ENCODE measurements at places on chromosomes 13 and 19. TPM values are rescaled to one million over a fixed set of nuclear protein-coding genes. Genes with fewer than 3 reads are reported as not detected.
A peak's percentile ranks its signal among the peaks of the same experiment; 100 is the strongest.

- DNase-seq, result no peak
- no peak overlapping the region for H3K4me3 ChIP-seq
- peaks cover 39% of the 10 kb centered on the region for H3K4me1 ChIP-seq
- H3K27me3 ChIP-seq, result no peaks in the 10 kb centered on the region
- H3K36me3 ChIP-seq, result peaks cover 10% of the 10 kb centered on the region
- H3K27ac ChIP-seq, result peak overlapping the region; percentile 70
Measured at GRCh38 chr19:13007292-13008045, 12.2 kb downstream of the NFIX start.

GRCh38 chr13:37382146-37382545 lies 216.4 kb downstream of the POSTN start:
- H3K36me3 ChIP-seq, result no peaks in the 10 kb centered on the region
- peak; percentile 49 for DNase-seq
- H3K4me1 ChIP-seq, result no peaks in the 10 kb centered on the region
- no peak overlapping the region for H3K27ac ChIP-seq
- no peaks in the 10 kb centered on the region for H3K27me3 ChIP-seq
- H3K4me3 ChIP-seq, result no peak overlapping the region

The C19orf33 gene
- not detected for polyA plus RNA-seq

The GRK1 gene
- polyA plus RNA-seq, result not detected

Data from fibroblast of lung (primary cell).